ENCODE measurements at places on chromosomes 5 and 9.

- DNase-seq: no peak
Measured at GRCh38 chr9:136602193-136602885, 56.5 kb upstream of the NOTCH1 start.

GRCh38 chr9:137379761-137380161, 43.2 kb downstream of the EXD3 start:
- DNase-seq: no peak

- DNase-seq: no peak
Measured at GRCh38 chr5:118611332-118611945, 376.9 kb downstream of the DTWD2 start.

GRCh38 chr5:93674138-93674537, 67.3 kb downstream of the POU5F2 start:
- no peak for DNase-seq

GRCh38 chr9:130315446-130316226, 50.1 kb downstream of the HMCN2 start:
- DNase-seq: no peak
